ENCODE measurements at places on chromosomes 4 and X.

DNA sequence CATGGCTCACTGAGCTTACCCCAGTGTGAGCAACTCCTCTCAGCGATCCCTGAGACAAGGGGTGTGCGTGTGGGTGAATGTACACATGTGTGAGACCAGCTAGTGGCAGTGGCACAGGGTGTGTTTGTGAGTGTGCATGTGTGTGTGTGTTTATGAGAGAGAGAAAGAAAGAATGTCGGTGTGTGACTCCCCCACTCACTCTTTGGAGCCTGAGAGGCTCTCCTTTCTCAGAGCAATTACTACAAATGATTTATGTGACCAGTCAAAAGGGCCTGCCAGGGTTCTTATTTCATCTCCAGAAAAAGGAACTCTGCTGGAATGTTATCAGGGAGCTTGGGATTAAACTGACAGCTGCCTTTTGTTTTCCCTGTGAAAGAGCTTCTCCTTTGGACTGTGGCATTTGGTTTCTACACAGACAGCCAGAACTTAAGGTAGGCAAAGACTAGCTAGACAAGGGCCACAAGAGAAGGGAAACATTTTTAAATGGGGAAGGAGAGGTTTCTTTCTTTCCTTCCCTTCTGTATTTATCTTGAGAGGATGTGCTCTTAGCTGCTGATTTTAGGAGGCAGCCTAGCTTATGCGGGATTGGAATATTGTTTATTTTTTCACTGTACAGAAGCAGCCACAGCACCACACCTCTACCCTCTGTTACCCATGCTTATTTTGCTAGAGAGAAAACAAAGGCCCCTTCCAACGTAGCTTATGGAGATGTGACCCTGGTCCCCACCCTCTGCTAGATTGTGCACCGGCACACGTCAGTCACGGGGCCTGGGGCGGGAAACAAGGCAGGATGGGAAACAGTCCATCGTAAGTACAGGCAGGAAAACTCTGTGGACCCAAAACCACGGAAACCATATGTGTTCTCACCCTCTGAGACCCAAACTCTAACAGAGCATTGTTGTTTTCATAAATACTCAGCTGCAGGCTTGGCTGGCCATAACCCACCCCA lies 143.5 kb downstream of the MGST2 start:
- peak; percentile 41 for DNase-seq

DNA sequence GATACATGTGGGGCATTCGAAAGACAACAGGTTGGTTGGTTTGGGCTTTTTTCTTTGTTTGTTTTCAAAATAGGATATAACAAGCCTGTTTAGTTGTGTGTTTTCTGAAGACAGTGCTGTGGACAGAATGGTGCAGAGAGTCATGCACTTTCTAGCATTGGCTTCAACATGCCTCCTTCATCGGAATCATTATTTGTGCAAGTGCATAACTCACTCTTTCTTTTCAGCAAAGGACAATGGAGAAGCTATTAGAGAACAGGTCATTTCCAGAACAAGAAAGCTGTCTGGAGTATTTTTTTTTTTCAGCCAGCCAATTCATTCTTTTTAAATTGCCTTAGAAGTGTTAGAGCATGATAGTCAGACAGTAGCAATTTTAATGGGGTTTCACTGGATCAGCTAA lies 225.8 kb downstream of the STK32B start:
- DNase-seq, result no peak

GRCh38 chr4:121209171-121209570 lies 45.0 kb upstream of the TNIP3 start:
- no peak for DNase-seq

DNA sequence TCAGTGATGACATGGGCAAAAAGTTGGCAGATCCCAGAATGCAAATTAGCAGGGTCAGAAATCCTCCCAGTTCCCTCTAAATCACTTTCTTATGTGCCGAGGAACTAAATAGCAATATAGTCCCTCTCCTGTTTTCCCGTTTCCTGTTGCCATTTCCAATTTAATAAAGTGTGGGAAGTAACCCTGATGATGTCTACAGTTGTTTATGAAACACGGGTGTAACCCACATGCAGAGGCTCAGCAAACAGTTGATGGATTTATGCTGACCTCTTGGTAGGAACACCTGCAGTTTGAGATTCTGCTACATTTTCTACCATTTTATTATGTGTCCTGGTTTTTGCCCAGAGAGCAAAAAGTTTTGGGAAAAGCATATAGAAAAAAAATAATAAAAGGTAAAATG lies 56.7 kb downstream of the FGFBP1 start:
- DNase-seq, result no peak

DNA sequence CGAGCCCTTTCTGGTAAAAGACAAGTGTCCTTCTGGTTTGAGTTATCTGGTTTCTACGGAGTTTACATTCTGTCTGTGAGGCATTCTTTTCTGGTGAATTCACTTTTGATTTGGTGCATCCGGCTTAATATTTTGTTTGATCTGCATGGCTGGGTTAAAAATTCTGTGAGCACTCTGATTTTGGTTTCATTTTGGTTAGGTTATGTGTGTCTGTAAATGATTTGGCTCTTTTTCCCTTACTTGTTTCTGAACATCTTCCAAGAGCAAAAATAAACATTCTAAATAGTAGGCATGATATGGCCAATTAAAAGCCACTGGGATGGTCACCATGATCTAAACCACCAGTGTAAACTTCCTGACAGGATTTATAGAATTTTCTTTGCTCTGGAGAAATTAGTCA lies 85.7 kb upstream of the PTPN13 start:
- DNase-seq, result no peak

- DNase-seq, result no peak
Measured at GRCh38 chr4:51830156-51830720, 12.7 kb upstream of the DCUN1D4 start.

DNA sequence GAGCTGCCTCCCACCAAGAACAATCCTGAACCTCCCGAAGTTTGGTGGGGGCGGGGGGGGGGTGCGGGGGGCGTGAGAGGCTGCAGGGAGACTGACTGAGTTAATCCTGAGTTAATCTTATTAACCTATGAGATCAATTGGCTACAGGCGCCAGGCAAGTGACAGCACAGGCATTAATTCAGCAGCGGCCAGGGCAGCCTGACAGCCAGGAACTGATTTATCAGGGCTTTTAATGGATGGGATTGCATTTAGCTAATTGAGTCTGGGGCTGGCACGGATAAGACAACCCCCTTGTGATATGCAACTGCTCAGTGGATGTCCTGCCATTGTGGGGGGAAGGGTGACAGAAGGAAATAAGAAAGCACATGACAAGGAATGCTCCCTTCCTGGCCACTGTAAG lies 16.3 kb downstream of the RTL5 start:
- DNase-seq, result no peak

DNA sequence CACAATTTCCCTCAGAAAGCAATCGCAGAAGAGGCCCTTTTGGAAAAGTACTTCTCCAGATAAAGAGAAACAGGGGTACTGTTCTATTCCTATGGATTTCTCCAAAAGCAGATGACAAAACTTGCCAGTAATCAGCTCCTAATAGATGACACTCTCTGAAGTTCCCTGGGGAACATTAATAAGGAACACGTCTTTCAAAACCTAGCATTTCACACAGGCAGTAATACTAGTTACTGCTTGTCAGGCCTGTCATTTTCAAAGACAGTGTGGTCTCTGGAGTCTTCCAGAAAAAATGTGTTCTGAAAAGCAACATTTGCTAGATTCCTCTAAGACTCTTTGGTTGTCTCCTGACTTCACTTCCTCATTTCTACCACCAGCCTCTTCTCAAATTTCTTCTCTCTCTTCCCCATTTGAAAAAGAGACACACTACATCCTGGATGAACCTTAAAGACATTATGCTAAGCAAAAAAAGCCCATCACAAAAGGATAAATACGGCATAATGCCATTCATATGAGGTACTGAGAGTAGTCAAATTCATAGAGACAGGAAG lies 47.3 kb downstream of the CHRDL1 start:
- no peak for DNase-seq

DNA sequence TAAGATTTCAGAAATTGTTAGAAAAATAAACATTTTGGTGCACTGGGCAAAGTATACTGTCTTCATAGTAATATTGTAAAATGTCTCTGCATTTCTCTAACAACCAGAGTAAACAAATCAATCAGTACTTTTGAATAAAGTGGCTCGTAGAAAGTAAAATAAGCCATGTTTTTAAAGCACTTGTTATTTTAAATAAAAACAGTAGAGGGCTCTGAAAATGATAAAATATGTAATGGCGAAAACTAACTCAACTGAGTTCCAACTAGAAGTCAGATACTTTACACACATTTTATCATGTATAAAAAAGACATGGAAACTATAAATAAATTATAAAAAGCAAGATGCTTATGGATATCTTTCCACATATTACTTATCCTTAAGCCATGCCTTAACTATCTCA lies 1134.4 kb downstream of the PDHA2 start:
- no peak for DNase-seq

GRCh38 chr4:118981171-118981838 lies 92.7 kb downstream of the SYNPO2 start:
- DNase-seq, result no peak

- no peak for DNase-seq
Measured at GRCh38 chr4:17544831-17545234, 29.9 kb downstream of the CLRN2 start.

DNA sequence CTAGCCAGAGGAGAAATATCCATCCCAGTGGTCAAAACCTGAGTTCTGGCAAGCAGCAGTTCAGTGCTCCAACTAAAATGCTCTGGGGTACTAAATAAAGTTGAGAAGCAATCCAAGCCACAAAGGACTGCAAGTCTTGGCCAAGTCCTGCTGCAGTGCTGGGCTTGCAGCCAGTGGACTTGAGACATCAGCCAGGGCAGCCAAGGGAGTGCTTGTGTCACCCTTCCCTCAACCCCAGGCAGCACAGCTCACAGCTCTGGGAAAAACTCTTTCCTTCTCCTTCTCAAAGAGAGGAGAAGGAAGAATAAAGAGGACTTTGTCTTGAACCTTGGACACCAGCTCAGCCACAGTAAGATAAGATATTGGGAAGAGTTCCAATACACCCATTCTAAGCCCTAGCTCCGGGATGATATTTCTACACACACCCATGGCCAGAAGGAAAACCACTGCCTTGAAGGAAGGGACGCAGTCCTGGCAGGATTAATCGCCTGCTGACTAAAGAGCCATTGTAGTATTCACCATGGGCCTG lies 99.8 kb downstream of the PTCHD1 start:
- DNase-seq, result no peak

DNA sequence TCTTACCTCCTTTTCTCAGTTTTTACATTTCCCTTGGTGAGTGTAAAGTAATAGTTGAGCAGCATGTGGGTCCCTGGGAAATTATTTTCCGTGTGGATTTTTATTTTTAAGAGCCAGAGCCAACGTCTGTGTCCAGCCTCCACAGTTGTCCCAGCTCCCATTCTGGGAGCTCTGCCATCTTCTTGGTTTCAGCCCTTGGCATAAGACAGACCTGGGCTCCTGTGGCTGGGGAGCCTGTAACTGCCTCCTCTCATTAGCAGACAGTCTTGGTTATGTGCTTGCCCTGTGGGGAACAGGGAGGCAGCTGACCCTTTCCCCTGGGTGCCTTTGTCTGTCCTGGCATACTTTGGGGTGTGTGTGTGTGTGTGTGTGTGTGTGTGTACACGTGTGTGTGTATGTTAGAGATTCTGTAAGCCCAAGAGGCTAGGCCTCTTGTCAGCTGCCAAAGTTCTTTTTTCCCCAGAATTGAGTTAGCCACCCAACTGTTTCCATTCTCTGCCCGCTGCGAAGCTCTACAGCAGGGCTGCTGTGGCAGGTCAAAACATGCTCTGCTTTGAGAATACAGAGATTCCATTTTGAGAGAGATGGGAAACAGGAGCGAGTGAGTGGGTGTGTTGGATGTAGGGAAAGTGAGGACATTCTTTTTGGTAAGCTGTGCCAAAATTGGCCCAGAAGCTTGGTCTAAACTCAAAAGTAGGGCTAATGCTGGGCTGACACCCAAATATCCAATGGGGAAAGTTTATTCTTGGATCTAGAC lies 140.7 kb downstream of the TMEM164 start:
- no peak for DNase-seq

- DNase-seq, result no peak
Measured at GRCh38 chr4:30802622-30803323, 82.6 kb downstream of the PCDH7 start.

DNA sequence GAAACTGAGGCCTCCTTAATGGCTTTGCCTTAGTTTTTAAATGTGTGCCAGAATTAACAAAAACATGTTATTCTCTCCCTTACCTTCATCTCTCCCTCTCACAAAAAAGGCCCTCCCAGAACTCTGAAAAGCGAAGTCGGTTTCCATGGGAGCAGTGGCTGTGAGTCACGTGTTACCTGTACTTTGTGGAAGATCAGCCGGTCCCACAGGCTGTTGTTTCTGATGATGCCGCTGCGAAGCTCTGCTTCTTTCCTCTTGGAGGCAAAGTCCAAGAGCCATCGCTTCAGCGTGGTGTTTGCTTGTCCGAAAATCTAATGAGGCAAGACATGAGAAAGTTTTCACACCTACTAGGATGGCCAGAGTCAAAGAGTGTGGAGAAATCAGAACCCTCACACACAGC lies 32.5 kb upstream of the CENPU start:
- DNase-seq, result no peak

DNA sequence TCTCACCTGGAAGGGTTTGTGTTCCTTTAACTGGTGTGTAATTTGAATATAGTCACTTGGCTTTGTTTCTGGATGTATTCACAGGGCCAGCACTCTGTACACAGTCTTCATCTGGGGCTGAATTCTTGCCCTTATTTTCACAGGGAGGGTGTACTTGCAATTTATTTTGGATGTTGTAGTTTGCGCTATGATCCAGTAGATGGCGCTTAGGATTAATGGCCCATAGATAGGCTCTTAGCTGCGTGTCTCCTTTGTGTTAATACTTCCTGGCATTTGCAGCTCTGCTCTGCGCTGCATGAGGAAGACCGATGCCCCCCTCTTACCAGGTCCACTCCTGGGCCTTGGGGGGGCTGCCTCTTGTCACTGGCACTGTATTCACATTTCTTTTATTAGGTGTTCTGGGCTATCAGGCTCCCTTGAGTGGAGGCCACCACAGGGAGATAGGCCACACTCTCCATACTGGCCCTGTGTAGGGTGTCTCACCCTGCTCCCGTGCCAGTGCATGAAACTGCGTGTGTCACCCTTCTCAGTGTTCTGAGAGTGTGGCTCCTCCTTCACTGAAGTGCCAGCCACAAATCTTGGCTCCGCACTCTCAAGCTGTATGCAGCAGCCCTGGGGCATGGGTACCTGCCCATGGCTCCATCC lies 562.2 kb downstream of the ZIC3 start:
- DNase-seq, result peak; percentile 21

GRCh38 chr4:22129454-22130029 lies 181.0 kb upstream of the KCNIP4 start:
- peak; percentile 42 for DNase-seq

DNA sequence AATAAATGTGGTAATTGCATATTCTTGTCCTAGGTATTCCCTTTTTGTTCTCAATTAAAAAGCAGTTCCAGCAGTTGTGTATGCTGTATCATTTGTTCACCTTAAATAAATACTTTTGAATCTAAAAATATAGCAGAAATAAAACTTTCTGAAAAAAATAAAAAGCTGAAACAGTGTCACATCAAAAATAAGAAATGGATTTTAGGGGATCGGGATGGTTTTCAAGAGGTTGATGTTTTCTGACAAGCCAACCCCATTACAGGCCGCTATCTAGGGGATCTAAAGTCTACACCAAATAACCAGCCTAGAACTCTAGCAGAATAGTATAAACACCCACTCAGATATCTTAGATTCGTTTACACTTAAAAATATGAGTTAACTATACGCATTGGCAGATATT lies 95.4 kb upstream of the MAML3 start:
- DNase-seq, result no peak

Data from nephron progenitor cell (in vitro differentiated cells).